ENCODE measurements at places on chromosomes 6 and 20.

DNA sequence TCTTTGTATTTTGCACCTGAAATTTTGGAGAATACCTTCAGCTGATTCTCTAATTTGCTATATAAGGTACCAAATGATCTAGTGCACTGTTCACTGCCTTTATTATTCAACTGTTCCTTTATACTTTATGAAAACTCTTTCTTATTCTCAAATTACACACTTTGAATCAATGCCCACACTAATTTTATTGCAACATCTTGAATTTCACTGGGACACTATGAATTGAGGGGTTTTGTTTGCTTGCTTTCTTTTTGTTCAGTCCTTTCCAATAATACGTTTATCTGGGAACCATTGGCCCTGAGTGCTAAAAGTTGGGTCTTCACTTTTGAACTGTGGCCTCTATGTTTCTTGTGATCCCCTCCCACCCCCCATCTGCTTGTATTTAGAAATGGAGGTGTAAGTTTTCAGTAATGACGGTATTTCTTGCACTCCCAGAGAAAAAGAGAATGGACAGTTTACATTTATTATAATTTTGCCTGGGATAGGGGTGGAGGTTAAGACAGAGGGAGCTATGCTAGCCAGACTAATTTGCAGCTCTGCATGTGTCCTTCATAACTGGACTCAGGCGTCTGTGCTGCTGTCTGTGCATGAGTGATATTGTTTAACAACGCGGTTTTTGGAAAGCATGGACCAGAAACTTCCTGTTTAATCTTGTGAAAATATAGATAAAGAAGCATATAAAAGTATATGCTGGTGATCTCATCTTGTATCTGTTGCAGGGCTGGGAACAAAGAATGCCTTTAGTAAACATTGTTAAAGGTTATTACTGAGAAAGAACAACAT, 98.1 kb downstream of the DNAH8 start:
- DNase-seq = no peak

GRCh38 chr6:117906958-117907600, at the start of gene SLC35F1:
TSS of gene SLC35F1 (plus strand) at chr6:117907264.
- DNase-seq = no peak

DNA sequence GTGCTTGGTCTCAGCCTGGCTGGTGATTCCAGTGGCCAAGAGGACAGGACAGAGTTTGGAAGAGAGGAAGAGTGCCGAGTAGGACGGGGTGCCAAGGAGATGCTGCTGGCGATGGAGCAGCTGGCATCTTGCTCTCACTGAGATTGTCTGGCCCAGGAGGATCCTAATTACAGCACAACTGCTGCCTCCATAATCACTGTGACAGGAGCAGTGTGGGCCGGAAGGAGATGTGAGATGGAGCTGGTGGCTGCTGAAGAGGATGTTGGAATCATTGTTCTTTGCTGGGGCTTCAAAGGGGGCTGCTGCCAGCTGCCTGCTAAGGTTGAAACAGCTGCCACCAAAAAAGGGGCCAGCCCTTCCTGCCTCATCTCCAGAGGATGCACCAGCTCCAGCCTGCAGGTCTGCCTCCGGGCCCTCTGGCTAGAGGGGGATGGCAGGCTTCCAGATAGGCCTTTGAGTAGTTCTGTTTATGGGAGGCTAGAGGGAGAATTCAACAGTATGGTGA, 214.4 kb downstream of the RNF144B start:
- no peak for DNase-seq

GRCh38 chr6:44086931-44087574, 40.2 kb downstream of the MRPL14 start:
- no peak for DNase-seq

DNA sequence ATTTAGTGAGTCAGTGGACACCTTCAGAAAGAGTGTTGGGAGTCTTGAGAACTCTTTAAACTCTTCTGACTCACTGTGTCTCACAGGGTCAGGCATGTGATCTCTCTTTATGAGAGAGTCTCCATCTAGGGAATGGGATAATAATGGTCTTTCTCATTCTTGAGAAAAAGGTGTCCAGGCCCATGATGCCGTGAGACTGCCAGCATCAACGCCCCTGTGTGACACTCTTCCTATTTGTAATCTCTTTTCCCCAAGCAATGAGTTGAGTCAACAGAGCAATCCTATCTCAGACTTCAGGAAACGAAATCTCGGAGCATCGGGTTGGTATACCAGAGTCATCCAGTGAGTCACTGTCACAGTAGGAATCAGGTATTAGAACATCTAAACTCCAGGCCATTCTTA, 82.3 kb upstream of the BMP2 start:
- DNase-seq = no peak

GRCh38 chr20:23407781-23408464, 13.4 kb downstream of the NAPB start:
- DNase-seq = peak; percentile 51

- DNase-seq = no peak
These were observed 13.8 kb downstream of the SYNJ2 start for GRCh38 chr6:157995458-157995857.

DNA sequence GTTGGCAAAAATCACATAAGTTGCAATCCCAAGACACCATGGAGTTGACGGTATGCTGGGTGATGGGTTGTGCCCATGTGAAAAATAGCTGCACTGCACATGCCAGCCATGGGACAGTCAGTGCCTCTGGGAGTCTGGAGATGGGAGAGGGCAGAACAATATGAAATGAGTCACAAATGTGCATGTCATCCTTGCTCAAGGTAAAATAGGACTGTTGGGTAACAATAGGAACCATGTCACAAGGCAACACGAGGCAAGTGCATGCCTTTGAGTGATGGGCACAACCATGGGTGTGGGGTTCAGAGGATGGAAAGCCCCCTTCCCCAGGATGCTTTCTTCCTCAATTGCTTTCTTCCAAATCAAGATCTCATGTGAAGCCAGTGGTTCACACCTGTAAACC, 70.5 kb upstream of the PIM1 start:
- no peak for DNase-seq

- DNase-seq = no peak
These were observed 216.2 kb downstream of the RFPL4B start for GRCh38 chr6:112563368-112563767.

GRCh38 chr20:48594533-48594932, 233.3 kb downstream of the PREX1 start:
- no peak for DNase-seq

DNA sequence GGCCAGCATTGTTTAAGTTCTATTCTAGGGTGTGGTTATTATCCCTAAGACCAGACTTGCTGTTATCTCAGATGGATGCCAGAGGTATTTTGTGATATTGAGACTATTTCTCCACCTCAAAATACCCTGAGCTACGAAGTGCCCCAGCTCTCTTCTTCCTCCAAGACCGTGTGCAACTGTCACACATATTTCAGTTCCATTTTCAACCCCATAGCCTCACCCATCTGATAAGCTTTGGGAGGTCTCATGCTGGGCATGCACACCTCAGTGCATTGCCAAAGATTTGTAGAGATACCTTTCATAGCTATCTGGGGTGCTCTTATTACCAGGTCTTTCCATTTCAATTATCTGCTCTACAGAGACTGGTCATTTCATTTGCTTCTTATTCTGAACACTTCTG, 815.8 kb upstream of the EYS start:
- DNase-seq = no peak

- no peak for DNase-seq
These were observed 525.3 kb downstream of the CD83 start for GRCh38 chr6:14642842-14643241.

GRCh38 chr20:45448270-45448669, 21.3 kb upstream of the WFDC2 start:
- DNase-seq = no peak

- no peak for DNase-seq
These were observed 253.2 kb downstream of the SOX4 start for GRCh38 chr6:21846541-21847451.

- no peak for DNase-seq
These were observed 48.9 kb downstream of the ATXN1 start for GRCh38 chr6:16712255-16712930.

- DNase-seq = no peak
These were observed 68.3 kb downstream of the IMPG1 start for GRCh38 chr6:76004202-76004601.

DNA sequence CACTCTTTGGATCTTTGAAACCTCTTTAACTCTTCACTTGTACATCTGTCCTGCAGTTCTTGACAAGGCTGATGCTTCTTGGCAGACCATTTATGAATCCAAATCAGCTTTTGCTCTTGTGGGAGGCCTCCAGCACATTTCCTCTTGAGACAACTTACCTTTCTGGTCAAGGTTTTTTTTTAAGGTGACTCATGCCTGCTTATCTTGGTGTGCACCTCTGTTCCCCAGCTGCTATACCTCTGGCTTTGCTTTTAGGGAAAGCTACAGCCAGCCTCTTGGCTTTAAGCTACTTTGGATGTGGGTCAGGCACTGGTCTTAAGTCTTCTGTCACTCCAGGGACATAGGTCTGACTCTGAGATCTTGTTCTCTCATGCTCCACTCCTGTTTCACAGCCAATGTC, 106.5 kb downstream of the PHF3 start:
- no peak for DNase-seq

- DNase-seq = no peak
These were observed 30.5 kb downstream of the NPEPL1 start for GRCh38 chr20:58722877-58723627.

- no peak for DNase-seq
These were observed 42.1 kb downstream of the IYD start for GRCh38 chr6:150410906-150411305.

GRCh38 chr20:46349742-46350056, 41.4 kb upstream of the CDH22 start:
- no peak for DNase-seq

DNA sequence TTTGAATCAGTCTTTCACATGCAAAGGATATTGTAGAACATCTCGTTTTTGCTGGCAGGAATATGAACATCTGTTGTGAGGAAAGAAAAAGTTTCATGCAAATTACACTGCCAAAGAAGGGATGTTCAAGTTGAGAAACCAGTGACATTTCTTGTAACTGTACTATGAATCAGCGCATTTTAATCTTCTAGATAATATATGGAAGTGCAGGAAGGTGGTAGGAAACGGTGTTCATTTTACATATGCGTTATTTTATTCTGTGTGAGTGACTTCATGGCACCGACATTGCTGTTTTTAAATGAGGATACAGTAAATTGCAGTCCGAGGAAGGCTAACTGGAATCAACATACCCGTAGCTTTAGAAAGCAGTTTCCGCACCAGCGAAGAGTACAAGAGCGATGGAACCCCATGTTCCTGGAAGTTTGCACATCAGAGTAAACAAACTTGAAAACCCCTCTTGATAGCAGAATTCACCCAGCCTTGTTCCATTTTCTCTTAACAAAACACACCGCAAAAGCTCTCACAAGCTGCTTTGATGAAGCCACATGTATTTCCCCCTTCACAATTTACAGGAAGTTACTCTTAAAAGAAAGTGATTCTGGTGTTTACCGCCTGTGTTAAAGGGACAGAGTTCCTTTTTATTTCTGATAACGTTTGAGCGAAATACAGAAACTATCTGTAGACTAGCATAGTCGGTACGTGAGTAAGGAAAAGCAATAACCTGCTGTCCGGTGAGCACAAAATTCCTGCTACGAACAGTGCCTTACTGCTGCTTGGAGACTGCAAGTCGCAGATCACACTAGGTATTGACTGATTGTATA, 11.5 kb downstream of the PRDM1 start:
- peak; percentile 92 for DNase-seq

- no peak for DNase-seq
These were observed 10.9 kb downstream of the HIVEP1 start for GRCh38 chr6:12022953-12023388.

DNA sequence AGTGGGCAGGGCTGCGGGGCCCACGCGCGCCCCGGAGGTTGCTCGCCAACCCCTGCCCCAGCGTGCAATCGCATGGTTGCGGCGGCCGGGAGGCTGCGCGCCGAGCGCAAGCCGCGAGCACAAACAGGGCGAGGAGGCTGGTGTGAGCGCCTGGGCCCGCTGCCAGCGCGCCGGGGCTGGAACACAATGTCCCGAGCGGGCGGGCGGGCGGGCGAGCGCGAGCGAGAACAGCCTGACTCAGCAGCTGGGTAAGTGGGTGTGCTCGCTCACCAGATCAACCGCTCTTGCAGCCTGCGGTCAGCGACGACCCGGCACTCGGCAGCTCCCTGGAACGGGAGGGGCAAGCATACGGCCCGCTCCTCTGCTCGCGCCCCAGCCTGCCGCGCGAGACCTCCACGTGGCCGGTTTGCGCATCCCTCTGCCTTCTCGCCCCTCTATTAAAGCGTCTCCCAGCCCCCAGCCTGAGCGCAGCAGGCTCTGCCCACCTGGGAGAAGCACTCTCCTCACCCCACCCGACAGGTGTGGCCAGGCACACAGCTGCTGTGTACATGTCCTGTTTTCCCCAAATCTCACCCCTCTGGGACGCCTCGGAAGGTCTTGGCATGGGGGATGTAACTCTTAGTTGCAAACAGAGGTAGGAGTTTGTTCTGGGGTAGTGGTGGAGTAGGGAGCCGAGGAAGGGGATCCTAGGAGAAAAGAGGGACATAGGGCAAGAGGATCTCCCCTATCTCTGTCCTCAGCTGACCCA, 8.7 kb upstream of the ARMC12 start:
- peak; percentile 93 for DNase-seq

- DNase-seq = no peak
These were observed 3.8 kb downstream of the SMIM13 start for GRCh38 chr6:11097476-11097875.

- DNase-seq = no peak
These were observed 158.7 kb downstream of the SCML4 start for GRCh38 chr6:107665382-107665781.

DNA sequence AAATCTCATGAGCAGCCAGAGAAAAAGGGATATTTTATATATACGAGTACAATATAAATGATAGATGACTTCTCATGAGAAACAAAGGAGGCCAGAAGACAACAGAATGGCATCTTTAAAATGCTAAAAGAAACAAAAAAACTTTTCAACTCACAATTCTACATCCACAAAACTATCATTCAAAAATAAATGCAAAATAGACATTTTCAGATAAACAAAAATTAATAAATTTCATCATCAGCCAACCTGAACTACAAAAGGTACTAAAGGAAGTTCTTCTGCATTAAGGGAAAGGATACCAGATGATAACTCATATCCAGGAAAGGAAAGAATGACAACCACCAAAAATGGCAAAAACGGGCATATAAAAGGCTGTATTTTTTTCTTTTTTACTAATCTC, 27.9 kb upstream of the ANKRD60 start:
- DNase-seq = no peak

Measured in CD4-positive, alpha-beta memory T cell (primary cell).